ENCODE measurements at places on chromosomes 4 and X.

DNA sequence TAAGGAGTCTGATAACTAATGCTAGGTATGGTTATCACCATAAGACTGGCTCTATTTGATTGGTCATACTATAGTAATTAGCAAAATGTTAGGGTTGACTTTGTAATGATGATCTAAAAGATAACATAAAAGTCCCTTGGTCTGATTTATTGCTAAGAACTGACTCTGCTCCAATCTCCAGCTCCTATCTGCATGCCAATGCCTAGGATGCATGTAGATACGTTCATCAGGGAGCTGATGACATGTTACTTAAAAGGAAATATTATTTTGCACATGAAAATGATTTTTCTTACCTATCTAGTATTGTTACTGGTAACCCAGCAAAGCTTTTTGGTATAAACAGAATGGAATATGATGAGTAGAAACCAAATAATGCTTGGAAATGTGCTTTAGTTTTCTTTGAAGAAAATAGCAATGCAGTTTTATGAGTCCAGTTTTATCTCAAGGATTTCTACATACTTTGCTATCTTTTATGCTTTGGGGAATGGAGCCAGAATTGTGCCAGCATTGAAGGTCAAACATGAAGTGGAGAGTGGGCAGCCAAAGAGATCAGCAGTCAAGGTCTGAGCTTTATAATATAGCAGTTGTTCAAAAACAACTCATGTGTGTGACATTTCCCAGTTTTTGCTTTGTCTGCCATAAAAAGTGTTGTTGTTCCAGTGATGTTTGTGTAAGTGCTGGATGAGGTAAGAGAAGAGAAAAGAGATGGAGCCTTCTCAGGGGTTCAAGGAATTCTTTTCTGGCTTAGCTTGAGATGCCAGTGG is 121.0 kb downstream of the ARHGAP24 start:
- DNase-seq, result no peak

GRCh38 chr4:36360755-36361154 is 79.3 kb downstream of the DTHD1 start:
- no peak for DNase-seq

- DNase-seq, result peak; percentile 89
Observed at GRCh38 chrX:153708415-153708814, 15.8 kb downstream of the BCAP31 start.

GRCh38 chr4:189787216-189788031 is 153.2 kb upstream of the FRG1 start:
- no peak for DNase-seq

DNA sequence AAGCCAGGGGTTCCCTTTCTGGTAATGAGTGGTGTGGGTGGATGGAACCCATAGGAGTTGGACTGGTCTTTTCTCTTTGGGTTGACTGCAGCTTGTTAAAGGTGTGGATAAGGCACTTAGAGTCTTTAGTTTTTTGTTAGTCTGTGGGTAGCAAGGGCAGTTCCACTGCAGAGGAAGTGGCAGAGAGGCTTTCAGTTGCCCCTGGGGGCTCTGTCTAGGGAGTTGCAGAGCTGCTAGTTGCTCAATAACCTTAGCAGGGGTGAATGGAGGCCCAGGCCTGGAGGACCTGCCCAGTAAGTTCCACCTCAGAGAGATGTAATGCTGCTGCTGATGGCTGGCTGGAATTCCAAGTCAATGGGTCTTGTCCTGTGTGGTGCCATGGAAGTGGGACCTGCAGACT is 282.6 kb upstream of the NDST4 start:
- no peak for DNase-seq

DNA sequence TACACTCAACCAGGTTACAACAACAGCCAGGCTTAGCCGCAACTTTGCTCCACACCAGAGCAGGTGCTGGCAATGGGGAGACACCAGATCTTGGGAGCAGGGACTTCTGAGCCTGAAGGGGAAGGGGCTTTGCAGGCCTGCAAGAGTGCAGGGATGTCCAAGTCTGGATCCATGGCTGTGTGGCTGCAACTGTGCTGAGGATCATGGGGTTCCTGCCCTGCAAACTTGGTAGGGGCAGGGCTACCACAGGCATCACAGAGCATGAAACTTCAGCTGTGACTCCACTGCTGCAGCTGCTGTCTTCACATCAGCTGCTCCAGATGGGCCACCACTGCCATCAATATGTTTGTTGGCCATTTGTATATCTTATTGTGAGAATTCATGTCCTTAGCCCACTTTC is 340.4 kb downstream of the FSTL5 start:
- DNase-seq, result no peak

GRCh38 chrX:19721726-19722370 is 165.6 kb downstream of the SH3KBP1 start:
- no peak for DNase-seq

GRCh38 chr4:41658163-41658562 is 90.4 kb downstream of the PHOX2B start:
- no peak for DNase-seq

- DNase-seq, result peak; percentile 96
Observed at GRCh38 chr4:77172336-77172735, 15.3 kb downstream of the CCNG2 start.

GRCh38 chr4:124869961-124870495 is 157.5 kb upstream of the ANKRD50 start:
- DNase-seq, result no peak

- no peak for DNase-seq
Observed at GRCh38 chr4:10101671-10102473, 14.7 kb downstream of the WDR1 start.

GRCh38 chr4:8477676-8478075 is 37.1 kb downstream of the TRMT44 start:
- DNase-seq, result no peak

DNA sequence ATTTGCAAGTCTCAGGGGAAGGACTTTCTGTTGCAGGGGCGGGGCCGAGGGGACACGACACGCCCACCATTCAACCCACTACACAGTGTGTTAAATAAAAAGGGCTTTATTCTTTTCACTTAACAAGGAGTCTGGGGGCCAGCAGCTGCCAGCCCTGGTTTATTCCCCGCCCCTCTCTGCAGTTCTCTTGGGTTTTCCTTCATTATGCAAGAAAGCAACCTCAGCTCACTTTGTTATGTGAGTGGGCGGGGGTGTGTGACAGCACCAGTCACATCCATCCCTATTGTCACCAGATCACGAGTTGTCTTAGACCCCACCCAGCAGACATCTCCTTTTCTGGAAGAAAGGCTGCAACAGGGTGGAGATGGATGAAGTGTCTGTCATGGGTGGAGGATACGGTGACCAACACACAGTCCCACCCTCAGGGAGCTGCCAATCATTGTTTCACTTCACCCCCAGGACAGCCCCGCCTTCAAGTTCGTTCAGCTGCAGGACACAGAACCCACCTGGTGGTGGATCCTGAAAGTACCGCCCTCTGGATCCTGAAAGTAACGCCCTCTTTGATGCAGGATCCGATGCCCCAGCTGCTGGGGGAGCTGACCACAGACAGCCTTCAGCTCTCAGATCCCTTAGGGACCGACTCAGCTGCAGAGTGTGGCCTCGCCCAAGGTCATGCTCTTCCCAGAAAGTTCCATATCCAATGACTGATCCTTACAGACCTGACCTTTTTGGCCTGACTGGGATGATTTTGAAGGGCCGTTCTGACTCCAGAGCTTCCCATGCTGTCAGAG is 79.6 kb downstream of the SMIM20 start:
- DNase-seq, result no peak

DNA sequence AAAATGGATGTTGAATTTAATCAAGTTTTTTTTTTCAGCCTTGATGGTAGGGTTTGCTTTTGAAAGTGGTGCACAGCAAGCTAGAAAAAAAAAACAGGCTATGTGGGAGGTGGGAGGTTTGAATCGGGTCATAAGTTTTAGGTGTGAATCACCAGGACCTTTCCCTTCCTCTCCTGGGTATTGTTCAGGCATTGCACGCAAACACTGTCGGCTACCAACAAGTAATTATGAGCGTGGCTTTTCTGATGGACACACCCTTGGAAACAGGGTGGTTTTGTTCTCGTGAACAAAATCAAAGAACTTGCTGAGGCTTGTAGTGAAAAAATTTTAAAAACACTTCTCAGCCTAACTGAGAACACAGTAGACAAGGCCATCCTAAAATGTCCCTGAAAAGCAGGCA is 18.1 kb downstream of the PIR start:
- DNase-seq, result no peak

DNA sequence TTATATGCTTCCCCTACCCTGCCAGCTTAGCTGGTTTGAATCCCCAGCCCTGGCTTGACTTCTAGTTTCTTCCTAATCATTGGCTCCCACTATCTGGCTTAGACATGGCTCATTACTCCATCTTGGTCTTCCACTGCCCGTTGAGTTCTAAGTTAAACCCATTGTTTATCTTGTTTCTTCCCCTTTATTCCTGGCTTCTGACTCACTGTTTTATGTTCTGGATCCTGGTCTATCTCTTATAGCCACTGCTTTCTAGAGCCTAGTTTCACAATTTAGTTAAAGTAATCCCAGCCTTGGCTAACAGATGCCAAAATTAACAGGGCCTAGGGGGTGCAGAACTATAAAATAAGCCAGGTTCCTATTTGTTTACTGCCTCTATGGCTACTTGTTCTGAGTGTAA is 120.9 kb downstream of the ARHGEF9 start:
- DNase-seq, result peak; percentile 16

DNA sequence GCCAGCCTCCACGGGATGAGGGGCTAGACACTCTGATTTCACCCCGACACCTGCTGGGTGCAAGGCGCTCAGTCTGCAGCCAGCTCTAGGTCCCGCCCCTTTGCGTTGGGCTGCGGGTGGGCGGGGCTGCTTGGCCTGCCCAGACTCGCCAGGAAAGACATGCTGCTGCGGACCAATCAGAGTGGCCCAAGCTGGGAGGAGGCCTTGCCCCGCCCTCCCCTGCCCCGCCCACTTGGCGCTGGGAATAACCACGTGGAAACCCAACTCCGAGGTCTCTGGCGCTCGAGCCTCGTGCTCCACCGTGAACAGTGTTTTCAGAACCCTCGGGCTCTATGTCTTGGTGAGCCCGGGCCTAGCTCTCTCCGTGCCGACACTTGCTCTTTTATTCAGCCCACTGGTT is 5.3 kb upstream of the VMA21 start:
- DNase-seq, result no peak

- no peak for DNase-seq
Observed at GRCh38 chrX:136417806-136418205, 69.9 kb upstream of the BRS3 start.

- DNase-seq, result no peak
Observed at GRCh38 chr4:13670456-13671160, 43.1 kb upstream of the BOD1L1 start.

DNA sequence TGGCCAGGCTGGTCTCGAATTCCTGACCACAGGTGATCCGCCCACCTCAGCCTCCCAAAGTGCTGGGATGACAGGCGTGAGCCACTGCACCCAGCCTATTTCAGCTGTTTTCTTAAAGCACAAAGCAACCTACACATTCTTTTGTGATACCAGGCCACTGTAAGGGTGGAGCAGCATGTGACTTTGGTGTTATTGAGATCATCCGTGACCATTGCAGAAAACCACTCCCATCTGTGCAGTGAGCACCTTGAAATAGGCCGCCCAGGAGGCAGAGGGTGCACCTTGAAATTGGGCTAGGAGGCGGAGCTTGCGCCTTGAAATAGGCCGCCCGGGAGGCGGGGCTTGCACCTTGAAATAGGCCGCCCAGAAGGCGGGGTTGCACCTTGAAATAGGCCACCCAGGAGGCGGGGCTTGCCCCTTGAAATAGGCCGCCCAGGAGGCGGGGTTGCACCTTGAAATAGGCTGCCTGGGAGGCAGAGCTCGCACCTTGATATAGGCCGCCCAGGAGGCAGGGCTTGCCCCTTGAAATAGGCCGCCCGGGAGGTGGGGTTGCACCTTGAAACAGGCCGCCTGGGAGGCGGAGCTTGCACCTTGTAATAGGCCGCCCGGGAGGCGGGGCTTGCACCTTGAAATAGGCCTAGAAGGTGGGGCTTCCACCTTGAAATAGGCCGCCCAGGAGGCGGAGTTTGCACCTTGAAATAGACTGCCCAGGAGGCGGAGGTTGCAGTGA is 9.0 kb upstream of the SLC25A6 start:
- no peak for DNase-seq

DNA sequence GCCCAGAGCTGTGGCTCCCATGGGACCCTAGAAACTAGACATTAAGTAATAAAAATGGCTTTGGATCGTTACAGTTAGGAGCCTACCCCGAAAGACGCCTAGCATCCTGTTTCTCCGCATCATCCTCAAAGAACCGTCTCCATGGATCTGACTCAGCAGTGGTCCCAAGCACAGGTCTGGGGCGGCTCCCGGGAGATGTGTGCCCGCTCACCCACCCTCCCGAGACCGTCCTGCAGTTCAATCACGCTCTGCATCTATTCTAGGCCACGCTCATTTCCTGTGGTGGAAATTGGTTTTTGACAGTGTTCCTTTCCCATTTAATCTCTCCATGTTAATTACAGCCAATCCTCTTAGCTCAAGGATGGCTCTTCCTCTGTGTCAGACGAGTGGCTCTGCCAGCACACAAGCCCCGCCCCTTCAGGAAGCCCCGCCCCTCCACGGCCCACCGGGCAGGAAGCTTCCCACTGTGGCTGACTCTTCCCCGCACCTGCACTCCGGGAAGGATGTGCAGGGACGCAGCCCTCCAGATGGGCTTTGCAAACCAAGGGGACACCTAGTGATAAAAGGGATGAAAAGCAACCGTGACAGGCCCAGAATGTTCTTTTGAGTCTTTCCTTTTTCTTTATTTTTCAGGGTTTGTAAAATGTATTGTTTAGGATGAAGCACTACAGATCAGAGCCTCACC is 34.5 kb upstream of the HELT start:
- peak; percentile 36 for DNase-seq

- no peak for DNase-seq
Observed at GRCh38 chr4:22191565-22191964, 243.0 kb upstream of the KCNIP4 start.

DNA sequence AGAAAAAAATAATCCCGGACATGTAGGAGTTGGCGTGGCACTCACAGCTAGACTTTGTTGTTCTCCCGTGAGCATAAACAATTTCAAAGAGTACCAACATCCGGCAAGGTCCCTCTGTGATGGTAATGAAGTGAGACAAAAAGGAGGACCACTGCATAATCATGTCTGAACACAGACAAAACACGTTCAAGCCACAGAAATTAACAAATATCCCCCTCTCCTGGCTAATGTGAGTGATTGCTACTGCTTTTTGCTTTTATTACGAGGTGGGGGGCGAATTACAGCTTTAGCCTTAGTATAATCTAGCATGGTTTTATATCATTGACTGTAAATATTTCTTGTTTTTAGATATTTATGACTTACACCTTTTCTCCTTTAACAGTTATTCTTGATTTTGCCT is 118.5 kb downstream of the PLS3 start:
- DNase-seq, result peak; percentile 12

DNA sequence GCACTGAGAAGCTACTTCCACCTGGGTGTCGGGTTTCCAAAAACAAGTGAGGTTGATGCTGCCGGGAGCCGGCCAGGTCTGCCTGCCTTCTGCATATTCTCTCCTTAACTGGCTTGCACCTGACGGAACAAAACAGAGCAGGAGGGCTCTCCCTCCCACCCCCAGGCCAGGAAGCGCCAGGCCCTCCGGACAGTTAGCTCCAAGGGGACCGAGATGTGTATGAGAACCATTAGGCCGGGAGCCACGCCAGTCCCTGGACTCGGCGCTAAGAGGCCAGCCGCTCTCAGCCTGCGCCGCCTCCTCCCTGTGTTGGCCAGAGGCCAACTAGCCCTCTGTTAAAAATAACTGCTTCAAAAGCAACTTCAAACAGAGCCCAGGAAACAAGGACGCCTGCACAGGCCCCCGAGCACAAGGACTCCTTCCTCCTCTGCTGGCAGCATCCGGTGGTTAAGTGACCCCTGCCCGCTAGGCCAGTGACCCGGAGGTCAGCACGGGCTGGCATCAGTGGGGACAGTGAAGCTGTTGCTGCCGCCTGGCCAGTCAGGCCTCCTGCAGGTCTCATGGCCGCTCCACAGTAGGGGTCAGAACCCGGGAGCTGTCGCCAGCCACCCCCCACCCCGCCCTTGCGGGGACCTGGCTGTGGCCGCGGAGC is 107.9 kb downstream of the ABLIM2 start:
- no peak for DNase-seq

All from HFFc6 (cell line).